ENCODE measurements at places on chromosomes 11 and 22.
A peak's percentile ranks its signal among the peaks of the same experiment; 100 is the strongest.

GRCh38 chr11:128624269-128625175 lies 37.2 kb upstream of the ETS1 start:
- peak; percentile 28 for DNase-seq

GRCh38 chr11:105975128-105975527 lies 46.9 kb downstream of the MSANTD4 start:
- DNase-seq: no peak

- peak; percentile 39 for DNase-seq
Observed at GRCh38 chr11:111586388-111586831, 15.8 kb upstream of the SIK2 start.

- no peak for DNase-seq
Observed at GRCh38 chr11:75059299-75059698, 37.4 kb downstream of the OR2AT4 start.

DNA sequence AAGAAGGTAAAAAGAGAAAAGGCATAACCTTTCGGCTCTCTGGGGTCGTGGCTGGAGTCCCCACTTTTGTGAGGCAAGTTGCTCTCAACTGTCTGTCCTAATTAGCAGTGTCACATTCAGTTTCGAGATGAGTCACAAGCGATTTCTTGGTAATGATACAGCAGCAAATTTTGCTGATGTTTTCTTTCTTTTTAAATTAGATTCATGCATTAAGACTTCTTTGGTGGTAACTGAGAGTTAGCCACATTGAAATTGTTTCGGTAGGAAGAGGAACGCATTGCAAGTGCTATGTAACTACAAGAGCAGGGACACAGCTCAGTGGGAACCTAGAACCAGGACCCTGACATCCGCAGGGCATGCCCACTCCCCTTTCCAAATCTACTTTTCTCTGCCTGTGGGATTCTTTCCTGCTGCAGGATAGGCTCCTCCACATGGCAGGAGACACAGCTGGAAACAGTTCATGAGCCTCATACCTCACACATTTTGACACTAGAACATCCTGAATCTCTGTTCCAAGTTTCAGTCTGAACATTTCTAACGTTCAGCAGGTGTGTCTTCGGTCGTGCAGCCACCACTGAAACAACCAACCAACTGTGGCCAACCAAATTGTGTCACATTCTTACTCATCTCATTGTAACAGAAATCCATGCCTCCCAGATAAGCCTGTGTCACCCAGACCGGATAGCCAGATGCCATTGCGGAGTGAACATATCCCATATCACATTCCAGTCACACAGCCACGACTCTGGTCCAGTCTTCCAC lies 987.6 kb downstream of the NTM start:
- DNase-seq: peak; percentile 41

DNA sequence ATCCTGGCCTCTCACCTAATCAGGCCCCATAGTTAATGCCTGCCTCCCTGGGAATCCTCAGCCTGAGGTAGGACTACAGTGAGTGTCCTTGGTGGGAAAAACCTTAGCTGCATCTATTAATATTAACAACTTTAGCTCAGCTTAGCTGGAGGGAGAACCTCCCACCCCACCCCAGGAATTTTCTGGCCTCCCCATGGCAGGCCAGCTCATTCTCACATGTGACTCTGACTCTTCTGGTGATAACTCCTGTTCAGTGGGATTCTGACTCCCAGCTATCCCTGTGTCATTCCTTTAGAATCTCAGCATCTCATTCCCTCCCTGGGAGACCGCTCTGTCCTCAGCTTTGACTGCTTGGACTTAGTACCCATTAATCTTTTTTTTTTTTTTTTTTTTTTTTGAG lies 14.5 kb downstream of the ART5 start:
- DNase-seq: no peak
